ENCODE measurements at places on chromosomes 13 and 19. TPM values are rescaled to one million over a fixed set of nuclear protein-coding genes. Genes with fewer than 3 reads are reported as not detected.

The GPR12 gene
- 0.32 TPM for total RNA-seq

DNA sequence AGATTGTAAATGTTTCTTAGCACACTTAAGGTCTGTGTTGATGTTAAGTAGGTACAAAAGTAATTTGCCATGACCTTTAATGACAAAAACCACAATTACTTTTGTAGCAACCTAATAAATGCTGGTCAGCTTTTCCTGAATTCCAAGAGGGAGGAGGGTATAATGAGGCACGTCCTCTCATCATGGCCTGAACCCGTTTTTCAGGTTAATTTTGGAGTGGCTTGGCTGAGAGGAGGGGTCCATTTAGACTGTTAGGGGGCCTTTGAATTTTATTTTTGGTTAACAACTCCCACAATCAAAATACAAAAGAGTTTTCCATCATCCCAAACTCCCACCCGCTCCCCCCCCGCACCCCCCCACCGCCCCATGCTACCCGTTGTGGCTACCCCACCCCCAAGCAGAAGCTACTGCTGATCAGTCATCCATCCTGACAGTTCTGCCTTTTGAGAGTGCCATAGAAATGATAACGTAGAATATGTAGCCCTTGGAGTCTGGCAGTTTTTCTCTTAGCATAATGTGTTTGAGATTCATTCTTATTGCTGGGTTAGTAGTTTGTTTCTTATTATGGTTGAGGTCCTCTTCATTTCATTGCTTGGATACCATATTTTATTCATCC, 14.4 kb upstream of the PLEKHF1 start:
- no peak overlapping the region for H3K4me3 ChIP-seq
- H3K27ac ChIP-seq = no peak overlapping the region
- no peak for DNase-seq
- no peaks in the 10 kb centered on the region for H3K36me3 ChIP-seq
- H3K27me3 ChIP-seq = no peaks in the 10 kb centered on the region

GRCh38 chr13:46032341-46032740, 20.2 kb downstream of the ZC3H13 start:
- no peak overlapping the region for H3K27ac ChIP-seq
- H3K36me3 ChIP-seq = no peaks in the 10 kb centered on the region
- no peak overlapping the region for H3K4me3 ChIP-seq
- no peaks in the 10 kb centered on the region for H3K4me1 ChIP-seq

The DGKH gene
- 19.0 TPM for total RNA-seq

The CDC42EP5 gene
- 40.6 TPM for total RNA-seq

DNA sequence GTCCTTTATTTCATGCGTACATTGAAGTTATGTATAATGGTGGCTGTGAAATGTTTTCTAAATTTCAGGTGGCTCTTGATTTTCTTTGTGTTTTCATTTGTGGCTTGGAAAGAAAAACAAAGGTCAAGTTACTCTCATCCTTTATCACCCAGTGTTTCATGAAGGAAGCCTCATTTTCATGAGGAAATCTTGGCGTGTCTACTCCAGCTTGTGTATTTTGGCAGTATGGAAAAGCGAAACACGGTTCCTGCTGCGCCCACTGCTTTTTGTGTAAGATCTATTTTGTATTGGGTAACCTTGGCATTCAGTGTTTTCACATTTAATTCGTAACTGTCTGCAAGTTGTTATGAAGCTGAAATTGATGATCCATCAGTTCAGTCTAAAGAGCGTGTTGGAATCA, 147.0 kb upstream of the RNF113B start:
- H3K4me1 ChIP-seq = peaks cover 4% of the 10 kb centered on the region
- H3K36me3 ChIP-seq = no peaks in the 10 kb centered on the region
- no peak for DNase-seq
- no peak overlapping the region for H3K27ac ChIP-seq

- H3K27ac ChIP-seq = no peak overlapping the region
- no peaks in the 10 kb centered on the region for H3K27me3 ChIP-seq
- H3K4me3 ChIP-seq = no peak overlapping the region
- no peak for DNase-seq
Observed at GRCh38 chr13:73212482-73212881, 153.7 kb downstream of the KLF5 start.

GRCh38 chr19:4391701-4392483, 8.5 kb downstream of the SH3GL1 start:
- DNase-seq = no peak
- no peak overlapping the region for H3K4me3 ChIP-seq
- peak overlapping the region; percentile 96 for H3K27ac ChIP-seq

DNA sequence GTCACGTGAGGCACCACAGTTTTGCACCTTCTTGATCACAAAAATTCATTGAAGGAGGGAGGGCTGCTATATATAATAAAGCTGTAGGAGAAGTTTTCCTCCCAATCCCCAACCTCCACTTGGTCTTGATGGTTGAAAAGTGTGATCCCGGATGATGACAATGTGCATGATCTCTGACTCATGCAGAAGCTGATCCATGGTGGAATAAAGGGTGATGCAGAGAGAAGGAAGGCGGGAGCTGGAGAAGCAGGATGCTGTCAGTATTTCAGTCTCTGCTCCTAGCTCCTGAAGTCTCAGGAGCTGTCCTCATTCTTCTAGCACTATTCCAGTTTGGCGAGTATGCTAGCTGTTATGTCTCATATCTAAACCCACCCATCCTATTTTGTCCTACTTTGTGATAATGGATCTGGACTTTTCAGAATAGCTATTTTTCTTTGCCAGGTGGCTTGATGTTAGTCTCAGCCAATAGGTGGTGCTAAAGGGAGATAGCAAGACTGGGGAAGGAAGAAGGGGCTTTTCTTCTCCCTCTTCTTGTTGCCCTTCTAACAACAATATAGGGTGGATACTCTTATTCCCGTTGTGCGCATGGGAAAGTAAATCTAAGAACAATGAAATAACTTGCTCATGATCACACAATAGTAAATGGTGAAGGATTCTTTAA, 65.6 kb upstream of the HTR2A start:
- H3K36me3 ChIP-seq = no peaks in the 10 kb centered on the region
- no peaks in the 10 kb centered on the region for H3K27me3 ChIP-seq
- no peaks in the 10 kb centered on the region for H3K4me1 ChIP-seq
- no peak overlapping the region for H3K27ac ChIP-seq
- H3K4me3 ChIP-seq = no peak overlapping the region

The PEG3 gene
- 17.0 TPM for total RNA-seq

GRCh38 chr19:14383661-14384555, 2.7 kb downstream of the ADGRE5 start:
- H3K4me1 ChIP-seq = no peaks in the 10 kb centered on the region
- peak overlapping the region; percentile 54 for H3K4me3 ChIP-seq
- DNase-seq = no peak
- H3K36me3 ChIP-seq = no peaks in the 10 kb centered on the region

DNA sequence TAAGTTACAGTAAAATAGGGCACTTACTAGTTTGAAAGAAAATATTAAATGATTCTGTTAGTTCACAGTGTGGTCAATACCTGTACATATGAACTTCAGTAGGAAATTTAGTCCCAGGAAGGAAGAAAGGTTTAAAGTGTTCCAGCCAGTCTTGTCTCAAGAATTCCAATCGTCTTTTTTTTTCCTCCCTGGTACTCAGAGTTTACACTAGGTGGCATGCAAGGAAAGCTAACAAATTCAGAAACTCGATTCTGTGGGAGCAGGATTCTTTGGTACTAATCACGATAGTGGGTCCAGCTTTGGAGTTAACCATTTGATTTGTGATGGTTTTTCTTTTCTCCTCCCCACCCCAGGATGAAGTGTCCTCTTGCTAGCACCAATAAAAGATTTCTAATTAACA, 43.6 kb downstream of the POLR1D start:
- no peak overlapping the region for H3K4me3 ChIP-seq
- H3K36me3 ChIP-seq = no peaks in the 10 kb centered on the region
- DNase-seq = no peak
- H3K4me1 ChIP-seq = no peaks in the 10 kb centered on the region
- H3K27me3 ChIP-seq = no peaks in the 10 kb centered on the region

The METTL21C gene
- total RNA-seq = not detected

DNA sequence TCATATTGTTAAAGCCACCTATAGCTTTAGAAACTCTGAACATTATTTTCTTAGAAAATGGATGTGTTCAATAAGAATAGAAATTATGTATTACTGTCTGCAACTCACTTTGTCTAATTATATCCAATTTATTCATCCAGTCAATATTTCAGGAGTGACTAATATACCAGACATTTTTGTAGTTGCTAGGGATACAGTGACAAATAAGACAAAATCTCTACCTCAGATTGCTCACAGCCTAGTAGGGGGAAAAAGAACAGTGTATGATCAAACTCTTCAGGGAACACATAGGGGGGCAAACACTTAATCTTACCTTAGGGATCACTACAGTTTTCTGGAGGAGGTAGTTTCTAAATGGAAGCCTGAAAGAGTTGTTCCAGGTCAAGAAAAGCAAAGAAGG, 8.6 kb downstream of the BRCA2 start:
- no peaks in the 10 kb centered on the region for H3K27me3 ChIP-seq
- no peaks in the 10 kb centered on the region for H3K4me1 ChIP-seq
- no peak for DNase-seq
- H3K36me3 ChIP-seq = no peaks in the 10 kb centered on the region

The FSTL3 gene
- 198 TPM for total RNA-seq

The IRGC gene
- not detected for total RNA-seq

GRCh38 chr19:367963-368629, 23.5 kb upstream of the MIER2 start:
- H3K4me1 ChIP-seq = no peaks in the 10 kb centered on the region
- no peak for DNase-seq
- H3K4me3 ChIP-seq = no peak overlapping the region

The RPS16 gene
- 1,756 TPM for total RNA-seq

The FFAR2 gene
- not detected for total RNA-seq

- no peak for DNase-seq
- H3K27me3 ChIP-seq = no peaks in the 10 kb centered on the region
- H3K36me3 ChIP-seq = no peaks in the 10 kb centered on the region
- H3K4me1 ChIP-seq = no peaks in the 10 kb centered on the region
- H3K4me3 ChIP-seq = no peak overlapping the region
Observed at GRCh38 chr19:20928371-20928770, 5.3 kb downstream of the ZNF85 start.

GRCh38 chr13:109933476-109933875, 147.1 kb upstream of the IRS2 start:
- no peaks in the 10 kb centered on the region for H3K27me3 ChIP-seq
- no peak for DNase-seq
- no peaks in the 10 kb centered on the region for H3K4me1 ChIP-seq
- no peaks in the 10 kb centered on the region for H3K36me3 ChIP-seq
- H3K4me3 ChIP-seq = no peak overlapping the region

- no peak overlapping the region for H3K27ac ChIP-seq
- no peaks in the 10 kb centered on the region for H3K36me3 ChIP-seq
- H3K4me1 ChIP-seq = no peaks in the 10 kb centered on the region
- no peak overlapping the region for H3K4me3 ChIP-seq
- H3K27me3 ChIP-seq = no peaks in the 10 kb centered on the region
Observed at GRCh38 chr13:44797685-44798084, 191.6 kb downstream of the NUFIP1 start.

GRCh38 chr13:72384186-72384823, 343.1 kb downstream of the MZT1 start:
- H3K27me3 ChIP-seq = no peaks in the 10 kb centered on the region
- H3K4me3 ChIP-seq = no peak overlapping the region
- no peak overlapping the region for H3K27ac ChIP-seq
- no peaks in the 10 kb centered on the region for H3K4me1 ChIP-seq
- DNase-seq = no peak

DNA sequence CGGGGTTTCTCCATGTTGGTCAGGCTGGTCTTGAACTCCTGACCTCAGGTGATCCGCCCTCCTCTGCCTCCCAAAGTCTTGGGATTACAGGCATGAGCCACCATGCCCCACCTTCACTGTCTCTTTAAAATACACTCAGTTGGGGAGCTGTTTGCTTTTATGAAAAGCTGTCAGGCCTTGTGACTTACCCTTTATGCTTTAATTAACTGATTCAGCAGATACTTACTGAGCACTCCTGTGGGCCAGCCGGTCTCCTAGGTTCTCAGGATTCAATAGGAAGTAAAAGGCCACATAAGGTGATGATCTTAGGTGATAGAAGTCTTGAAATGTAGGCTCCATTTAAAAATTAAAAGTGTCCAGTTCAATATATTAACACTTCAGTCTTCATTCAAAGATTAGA, 7.5 kb downstream of the UBAC2 start:
- no peaks in the 10 kb centered on the region for H3K36me3 ChIP-seq
- H3K4me3 ChIP-seq = no peak overlapping the region
- no peak overlapping the region for H3K27ac ChIP-seq
- H3K27me3 ChIP-seq = no peaks in the 10 kb centered on the region
- no peak for DNase-seq
- no peaks in the 10 kb centered on the region for H3K4me1 ChIP-seq

DNA sequence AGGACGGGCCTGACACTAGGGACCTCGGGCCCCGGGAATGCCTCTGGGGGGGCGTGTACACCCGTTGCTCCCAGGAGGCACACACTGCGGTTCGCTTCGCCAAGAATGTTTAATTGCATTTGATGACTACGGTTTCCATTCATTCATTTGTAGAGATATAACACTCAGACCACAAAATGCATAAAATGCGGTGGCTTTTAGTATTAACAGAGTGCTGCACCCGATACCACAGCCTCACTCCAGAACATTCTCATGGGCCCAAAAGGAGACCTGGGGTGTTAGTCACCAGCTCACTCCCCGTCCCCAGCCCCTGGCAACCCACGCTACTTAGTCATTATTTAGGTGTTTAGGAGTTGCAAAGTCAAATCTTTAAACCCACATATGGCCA, 21.8 kb downstream of the HCN2 start:
- peaks cover 6% of the 10 kb centered on the region for H3K4me1 ChIP-seq
- H3K4me3 ChIP-seq = no peak overlapping the region

DNA sequence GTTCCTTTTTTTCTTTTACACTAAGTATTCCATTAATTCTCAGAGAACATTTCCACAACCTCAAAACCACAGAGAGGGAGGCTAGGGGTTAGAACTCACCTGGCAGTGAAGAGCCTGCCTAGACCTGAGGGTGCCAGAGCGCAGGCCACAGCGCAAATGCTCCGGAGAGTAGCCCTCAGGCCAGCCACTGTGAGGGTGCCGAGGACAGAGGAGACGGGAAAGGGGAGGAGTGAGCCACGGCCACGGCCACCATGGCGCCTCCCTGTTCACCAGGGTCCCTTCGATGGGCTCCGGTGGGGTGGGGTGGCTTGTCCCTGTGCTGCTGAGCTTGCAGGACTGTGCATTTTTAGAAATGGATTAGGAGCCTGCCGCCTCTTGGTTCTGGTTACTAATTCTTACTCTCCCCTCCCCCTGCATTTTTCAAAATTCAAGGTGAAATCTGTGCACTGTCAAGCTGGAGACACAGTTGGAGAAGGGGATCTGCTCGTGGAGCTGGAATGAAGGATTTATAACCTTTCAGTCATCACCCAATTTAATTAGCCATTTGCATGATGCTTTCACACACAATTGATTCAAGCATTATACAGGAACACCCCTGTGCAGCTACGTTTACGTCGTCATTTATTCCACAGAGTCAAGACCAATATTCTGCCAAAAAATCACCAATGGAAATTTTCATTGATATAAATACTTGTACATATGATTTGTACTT, 58.8 kb downstream of the GGACT start:
- H3K4me1 ChIP-seq = no peaks in the 10 kb centered on the region
- no peaks in the 10 kb centered on the region for H3K36me3 ChIP-seq
- H3K4me3 ChIP-seq = no peak overlapping the region
- H3K27ac ChIP-seq = peak overlapping the region; percentile 33

The SPIB gene
- total RNA-seq = not detected

- H3K27me3 ChIP-seq = no peaks in the 10 kb centered on the region
- H3K4me1 ChIP-seq = no peaks in the 10 kb centered on the region
- no peak for DNase-seq
- no peak overlapping the region for H3K27ac ChIP-seq
Observed at GRCh38 chr13:67314405-67314804, 84.3 kb upstream of the PCDH9 start.

- no peaks in the 10 kb centered on the region for H3K27me3 ChIP-seq
- peaks cover 9% of the 10 kb centered on the region for H3K4me1 ChIP-seq
- peak; percentile 40 for DNase-seq
- no peaks in the 10 kb centered on the region for H3K36me3 ChIP-seq
- peak overlapping the region; percentile 68 for H3K27ac ChIP-seq
- no peak overlapping the region for H3K4me3 ChIP-seq
Observed at GRCh38 chr19:45577111-45577905, 7.3 kb downstream of the OPA3 start.

The PTGER1 gene
- not detected for total RNA-seq

Measured in breast epithelium (tissue), 4 donors.